RPMI7951 (cell line): ENCODE measurements at places on chromosomes 11 and 22. TPM values are rescaled to one million over a fixed set of nuclear protein-coding genes. Genes with fewer than 3 reads are reported as not detected.

GRCh38 chr11:102026959-102027358 lies 20.3 kb upstream of the CFAP300 start:
- no peak for DNase-seq

The GSTT2B gene
- total RNA-seq = 18.5 and 21.4 TPM in 2 replicates

The PGA4 gene
- total RNA-seq = not detected in 2 replicates

GRCh38 chr22:48398181-48398905 lies 1429.3 kb downstream of the BRD1 start:
- no peak for DNase-seq

- DNase-seq = no peak
These were observed 11.3 kb downstream of the TRMU start for GRCh38 chr22:46346680-46347405.

The NADSYN1 gene
- total RNA-seq = 29.0 and 36.9 TPM in 2 replicates

The EEF1G gene
- 841 and 1,053 TPM in 2 replicates for total RNA-seq

GRCh38 chr11:76978818-76979217 lies 55.4 kb upstream of the B3GNT6 start:
- DNase-seq = no peak

- no peak for DNase-seq
These were observed 130.2 kb downstream of the CEP164 start for GRCh38 chr11:117457835-117458234.

The SPTBN2 gene
- total RNA-seq = under 0.01 and 0.68 TPM in 2 replicates

The C22orf23 gene
- total RNA-seq = 0.12 and 0.29 TPM in 2 replicates

DNA sequence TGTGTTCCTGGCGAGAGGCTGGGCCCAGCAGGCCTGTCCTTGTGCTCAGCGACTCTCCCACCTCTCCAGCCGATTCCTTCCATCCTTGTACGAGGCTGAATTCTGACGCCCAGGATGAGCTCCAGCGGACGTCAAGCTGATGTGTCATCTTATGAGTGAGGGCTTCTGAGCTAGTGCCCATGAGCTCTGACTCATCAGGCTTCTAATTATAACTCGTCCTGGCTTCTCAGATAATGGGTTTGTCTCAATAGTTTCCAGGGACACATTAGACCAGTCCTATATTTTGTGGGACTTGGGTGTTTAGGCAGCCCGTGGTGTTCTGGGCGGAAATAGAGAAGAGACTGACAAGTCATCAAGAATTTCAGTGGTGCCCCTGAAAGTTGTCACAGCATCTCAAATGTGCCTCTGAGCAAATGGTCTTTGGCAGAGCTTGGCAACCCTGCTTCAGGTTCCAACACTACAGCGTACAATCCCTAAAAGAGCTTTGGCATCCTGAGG lies 108.2 kb upstream of the CD44 start:
- peak; percentile 99 for DNase-seq

The RFPL1 gene
- not detected in 2 replicates for total RNA-seq

GRCh38 chr11:12941671-12942070 lies 67.4 kb upstream of the RASSF10 start:
- DNase-seq = no peak

- no peak for DNase-seq
These were observed 17.7 kb downstream of the POLDIP3 start for GRCh38 chr22:42596863-42597530.

The OR5B21 gene
- not detected in 2 replicates for total RNA-seq

DNA sequence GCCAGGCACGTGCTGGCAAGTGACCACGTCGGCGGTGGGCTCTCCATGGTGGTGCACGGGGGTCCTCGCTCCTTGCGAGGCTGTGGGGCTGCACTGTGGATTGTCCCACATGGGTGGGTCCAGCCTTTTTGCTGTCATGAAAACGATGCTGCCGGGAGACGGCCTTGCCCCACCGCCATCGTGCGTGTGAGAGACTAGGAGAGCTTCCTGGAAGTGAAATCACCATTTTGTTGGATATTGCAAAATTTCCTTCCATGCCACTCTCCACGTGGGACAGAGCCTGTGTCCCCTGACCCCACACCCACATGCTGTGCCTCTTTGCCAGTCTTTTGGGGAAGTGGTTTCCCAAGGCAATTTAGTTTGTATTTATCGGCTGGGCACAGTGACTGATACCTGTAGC lies 18.2 kb upstream of the GRAMD4 start:
- no peak for DNase-seq

DNA sequence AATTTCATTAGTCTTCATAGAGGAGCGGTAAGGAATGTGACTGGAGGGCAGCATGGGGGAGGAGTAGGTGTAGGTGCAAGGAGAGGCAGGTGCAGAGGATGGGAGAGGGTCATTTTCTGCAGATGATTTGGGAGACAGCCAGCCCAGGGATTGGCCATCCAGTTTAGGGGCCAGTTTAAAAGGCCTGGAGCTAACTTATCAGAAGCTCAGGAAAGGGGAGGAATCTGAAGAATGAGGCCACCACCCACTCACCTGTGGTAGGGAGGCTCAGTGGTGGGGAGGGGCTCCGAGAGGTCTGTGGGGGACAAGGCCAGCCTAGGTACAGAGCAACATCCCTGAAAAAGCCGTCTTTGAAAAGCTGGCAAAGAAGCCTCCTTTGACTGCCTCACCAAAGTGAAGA lies 110.8 kb upstream of the TMEM45B start:
- DNase-seq = no peak

The CHST1 gene
- 0.20 and 0.36 TPM in 2 replicates for total RNA-seq

DNA sequence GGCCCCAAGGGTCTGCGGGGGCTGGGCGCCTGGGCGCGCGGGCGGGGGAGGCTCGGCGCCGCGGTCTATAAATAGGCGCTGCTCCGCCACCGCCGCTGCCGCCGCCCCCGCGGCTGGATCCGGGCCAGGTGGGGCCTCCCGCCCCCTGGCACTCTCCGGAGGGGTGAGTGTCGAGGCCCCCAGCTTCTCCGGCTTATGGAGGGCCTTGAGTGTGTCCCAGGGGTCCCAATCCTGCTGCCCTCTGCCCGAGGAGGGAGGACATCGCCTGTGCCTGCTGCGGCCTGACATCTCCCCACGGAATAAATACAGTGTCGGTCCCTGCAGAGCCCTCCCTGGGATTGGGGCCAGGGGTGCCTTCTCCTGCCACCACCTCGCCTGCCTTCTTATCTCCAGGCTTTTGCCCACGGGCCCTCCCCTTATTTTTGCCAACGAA lies 4.3 kb upstream of the GP1BB start:
- no peak for DNase-seq

- no peak for DNase-seq
These were observed 15.7 kb upstream of the GNB1L start for GRCh38 chr22:19870153-19871022.

DNA sequence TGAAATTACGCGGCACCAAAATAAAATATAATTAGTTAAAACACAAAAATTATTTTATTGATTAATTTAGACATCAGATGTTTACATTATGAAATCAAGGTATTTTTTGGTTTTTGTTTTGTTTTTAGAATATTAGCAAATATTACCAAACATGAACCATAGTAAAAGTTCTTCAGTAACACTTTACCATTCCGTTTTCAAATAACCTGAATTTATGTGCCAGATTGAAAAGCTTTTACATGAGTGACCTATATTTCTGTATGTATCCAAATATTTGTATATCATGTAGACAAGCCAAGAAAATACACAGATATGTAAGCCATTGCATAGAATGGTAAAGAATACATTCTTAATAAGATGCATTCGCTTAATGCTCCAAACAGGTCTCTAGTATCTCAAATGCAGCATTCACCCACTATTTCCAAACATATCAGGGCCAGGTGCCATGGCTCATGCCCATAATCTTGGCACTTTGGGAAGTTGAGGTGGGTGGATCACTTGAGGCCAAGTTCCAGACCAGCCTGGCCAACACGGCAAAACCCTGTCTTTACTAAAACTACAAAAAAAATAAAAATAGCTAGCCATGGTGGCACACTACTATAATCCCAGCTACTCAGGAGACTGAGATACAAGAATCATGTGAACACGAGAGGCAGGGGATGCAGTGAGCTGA lies 102.4 kb upstream of the SERPIND1 start:
- DNase-seq = no peak

DNA sequence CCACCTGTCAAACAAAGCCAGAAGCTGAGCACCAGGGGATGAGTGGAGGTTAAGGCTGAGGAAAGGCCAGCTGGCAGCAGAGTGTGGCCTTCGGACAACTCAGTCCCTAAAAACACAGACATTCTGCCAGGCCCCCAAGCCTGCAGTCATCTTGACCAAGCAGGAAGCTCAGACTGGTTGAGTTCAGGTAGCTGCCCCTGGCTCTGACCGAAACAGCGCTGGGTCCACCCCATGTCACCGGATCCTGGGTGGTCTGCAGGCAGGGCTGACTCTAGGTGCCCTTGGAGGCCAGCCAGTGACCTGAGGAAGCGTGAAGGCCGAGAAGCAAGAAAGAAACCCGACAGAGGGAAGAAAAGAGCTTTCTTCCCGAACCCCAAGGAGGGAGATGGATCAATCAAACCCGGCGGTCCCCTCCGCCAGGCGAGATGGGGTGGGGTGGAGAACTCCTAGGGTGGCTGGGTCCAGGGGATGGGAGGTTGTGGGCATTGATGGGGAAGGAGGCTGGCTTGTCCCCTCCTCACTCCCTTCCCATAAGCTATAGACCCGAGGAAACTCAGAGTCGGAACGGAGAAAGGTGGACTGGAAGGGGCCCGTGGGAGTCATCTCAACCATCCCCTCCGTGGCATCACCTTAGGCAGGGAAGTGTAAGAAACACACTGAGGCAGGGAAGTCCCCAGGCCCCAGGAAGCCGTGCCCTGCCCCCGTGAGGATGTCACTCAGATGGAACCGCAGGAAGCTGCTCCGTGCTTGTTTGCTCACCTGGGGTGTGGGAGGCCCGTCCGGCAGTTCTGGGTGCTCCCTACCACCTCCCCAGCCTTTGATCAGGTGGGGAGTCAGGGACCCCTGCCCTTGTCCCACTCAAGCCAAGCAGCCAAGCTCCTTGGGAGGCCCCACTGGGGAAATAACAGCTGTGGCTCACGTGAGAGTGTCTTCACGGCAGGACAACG lies 11.7 kb downstream of the CXCR5 start:
- DNase-seq = no peak

The PGAP2 gene
- total RNA-seq = 7.6 and 9.0 TPM in 2 replicates

- no peak for DNase-seq
These were observed 16.7 kb upstream of the MOGAT2 start for GRCh38 chr11:75700940-75701339.

DNA sequence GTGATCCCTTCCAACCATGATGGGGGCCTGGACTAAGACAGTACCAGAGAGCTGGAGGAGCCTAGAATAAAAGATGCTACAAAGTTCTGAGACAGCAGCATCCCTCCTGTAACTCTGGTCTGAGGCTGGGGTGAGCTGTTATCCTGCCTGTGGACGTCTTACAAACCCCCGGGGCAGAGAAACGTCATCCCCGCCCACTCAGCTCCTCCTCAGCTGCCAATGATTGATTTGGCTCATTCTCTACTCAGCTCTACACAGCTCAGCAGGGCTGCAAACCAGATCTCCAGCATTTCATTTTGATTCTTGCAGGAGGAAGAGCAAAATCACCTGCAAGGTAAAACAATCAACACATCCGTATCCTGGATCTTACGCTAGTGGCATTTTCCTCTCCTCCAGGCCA lies 55.5 kb downstream of the CSNK2A3 start:
- DNase-seq = peak; percentile 15

The ABCC8 gene
- total RNA-seq = not detected in 2 replicates

- no peak for DNase-seq
These were observed 101.0 kb upstream of the AKIP1 start for GRCh38 chr11:8809939-8810539.

DNA sequence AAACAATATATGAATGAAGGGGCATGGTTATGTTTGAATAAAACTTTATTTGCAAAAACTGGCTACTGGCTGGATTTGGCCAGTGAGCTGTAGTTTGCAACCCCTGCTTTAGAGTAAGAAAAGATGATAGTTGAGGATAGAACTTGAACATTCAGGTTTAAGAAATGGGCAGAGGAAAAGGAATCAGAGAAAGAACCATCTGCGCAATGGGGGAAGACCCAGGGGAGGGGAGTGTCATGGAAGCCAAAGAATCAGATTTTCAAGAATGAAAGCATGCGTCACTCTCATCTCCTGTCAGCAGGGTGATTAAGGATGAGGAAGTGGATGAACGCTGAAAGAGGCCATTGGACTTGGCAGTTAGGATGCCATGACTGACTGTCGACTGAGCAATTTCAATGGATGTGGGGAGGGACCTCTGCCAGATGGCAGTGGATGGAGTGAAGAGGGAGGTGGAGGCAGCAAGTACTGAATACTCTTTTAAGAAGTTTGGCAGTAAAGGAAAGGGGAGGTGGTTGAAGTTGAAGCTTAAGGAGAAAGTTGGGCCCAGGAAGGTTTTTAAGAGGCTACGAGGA lies 21.2 kb downstream of the FAT3 start:
- no peak for DNase-seq

- DNase-seq = no peak
These were observed 79.3 kb downstream of the DSCAML1 start for GRCh38 chr11:117717485-117718314.

The IL10RA gene
- total RNA-seq = 0.12 TPM in 1 of 2 replicates, not detected in the other

DNA sequence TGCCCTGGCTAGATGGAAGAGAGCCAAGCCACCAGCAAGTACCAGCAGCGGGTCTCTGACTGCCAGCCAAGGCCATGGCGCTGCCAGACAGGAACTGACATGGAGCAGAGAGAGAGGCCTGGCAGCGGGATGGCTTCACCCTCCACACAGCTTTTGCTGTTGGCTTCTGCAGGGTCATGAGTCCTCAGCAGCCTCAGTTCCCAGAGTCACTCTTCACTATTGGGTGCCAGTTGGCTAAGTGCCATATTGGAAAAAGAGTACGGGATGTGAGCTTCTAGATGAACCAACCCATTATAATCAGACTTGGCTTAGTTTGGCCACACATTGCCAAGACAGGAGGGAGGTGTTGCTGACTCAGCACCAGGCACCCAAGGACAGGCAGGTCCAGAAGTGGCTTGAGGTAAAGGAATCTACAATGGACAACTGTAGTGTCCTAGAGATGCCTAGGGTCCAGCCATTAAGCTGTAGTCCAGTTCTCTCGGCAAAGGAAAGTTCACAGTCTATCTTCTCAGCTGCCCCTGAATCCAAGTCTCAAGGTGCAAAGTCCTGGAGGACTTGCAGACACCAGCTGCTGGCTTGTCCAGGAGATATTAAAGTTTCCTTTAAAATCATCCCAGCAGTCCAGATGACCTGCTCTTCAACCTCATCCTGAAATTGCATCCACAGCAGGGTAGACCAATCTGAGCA lies 40.7 kb upstream of the POU2AF1 start:
- no peak for DNase-seq

DNA sequence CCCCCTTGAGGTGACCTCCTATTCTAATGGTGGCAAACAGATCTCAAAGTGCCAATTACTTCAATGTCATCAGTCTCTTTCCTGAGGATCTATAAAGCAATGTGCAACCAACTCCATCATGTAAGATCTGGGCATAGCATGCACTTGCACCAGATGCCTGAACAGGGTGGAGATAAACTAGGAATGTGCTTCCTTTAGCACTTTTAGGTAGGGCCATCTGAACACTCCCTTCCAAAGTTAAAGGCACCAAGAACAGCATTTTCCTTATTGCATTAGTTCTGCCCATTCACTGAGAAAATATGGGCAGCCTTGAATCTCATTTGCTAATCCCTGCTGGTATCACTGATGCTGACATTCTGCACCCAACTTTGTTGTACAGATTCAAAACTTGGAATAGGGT lies 112.0 kb downstream of the SGSM3 start:
- no peak for DNase-seq

GRCh38 chr11:21628641-21629040 lies 564.2 kb upstream of the ANO5 start:
- no peak for DNase-seq
